ENCODE measurements at places on chromosomes 3 and 15.

GRCh38 chr15:39598958-39599845 is 18.3 kb downstream of the THBS1 start:
- no peak for DNase-seq

DNA sequence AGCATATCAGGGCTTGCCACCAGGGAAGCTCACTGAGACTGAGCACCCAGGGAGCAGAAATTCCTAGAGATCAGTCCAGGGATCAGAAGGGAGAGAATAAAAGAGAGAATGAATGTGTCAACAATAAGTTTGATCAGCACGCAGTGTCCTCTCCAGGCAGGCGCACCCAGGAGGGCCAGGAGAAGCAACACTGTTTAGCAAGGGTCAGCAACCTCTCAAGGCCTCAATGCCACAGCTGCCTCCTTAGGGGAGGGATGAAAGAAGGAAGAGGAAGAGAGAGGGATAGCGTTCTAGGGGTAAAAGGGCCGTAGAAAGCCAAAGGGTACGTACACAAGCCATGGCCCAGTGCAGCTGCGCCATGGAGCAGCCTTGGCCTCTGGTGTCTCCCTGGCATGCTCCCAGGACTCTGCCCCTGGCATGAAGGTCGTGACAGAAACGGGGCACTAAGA is 399.8 kb downstream of the SHQ1 start:
- no peak for DNase-seq

GRCh38 chr3:191003742-191004141 is 141.2 kb upstream of the GMNC start:
- no peak for DNase-seq

- no peak for DNase-seq
These were observed 14.9 kb downstream of the UBE2E2 start for GRCh38 chr3:23217872-23218554.

GRCh38 chr3:45145223-45145622 is 955 bp downstream of the CDCP1 start:
- DNase-seq, result no peak

GRCh38 chr15:60358935-60359682 is 38.7 kb downstream of the ANXA2 start:
- no peak for DNase-seq

DNA sequence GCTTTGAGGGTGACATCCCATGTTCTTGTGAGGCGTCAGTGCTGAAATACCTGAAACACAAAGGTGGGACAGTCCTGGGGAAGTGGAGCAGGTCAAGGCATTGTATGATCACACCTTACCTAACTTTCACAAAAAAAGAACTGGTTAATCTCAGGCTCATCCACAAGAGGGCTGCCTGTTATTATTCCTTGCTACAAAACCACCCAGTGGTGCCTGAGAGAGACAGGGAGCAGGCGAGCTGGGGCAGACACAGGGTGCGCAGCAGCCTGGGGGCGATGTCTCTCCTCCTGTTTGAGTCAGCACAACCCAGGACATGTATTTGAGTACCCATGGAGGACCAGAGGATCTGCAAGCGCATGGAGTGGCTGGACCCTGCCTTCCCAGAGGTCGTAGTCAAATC is 316.8 kb upstream of the ATP10A start:
- DNase-seq, result no peak

DNA sequence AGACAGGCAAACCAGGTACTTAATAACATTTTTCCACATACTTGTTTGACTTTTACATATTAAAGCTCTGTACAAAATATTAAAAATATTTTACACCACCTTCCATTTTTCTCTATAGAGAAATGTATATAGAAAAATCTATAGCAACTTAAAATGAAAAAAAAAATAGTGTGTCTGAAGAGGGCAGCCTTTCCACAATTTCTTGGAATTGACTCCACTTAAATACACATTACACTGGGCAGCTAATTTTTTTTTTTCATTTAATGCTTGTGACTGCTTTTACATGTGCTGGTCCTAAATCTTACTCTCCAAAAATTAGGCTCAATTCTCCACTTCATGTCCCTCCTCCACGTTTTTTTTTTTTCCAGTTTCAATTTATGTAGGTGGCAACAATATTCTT is 427.0 kb upstream of the RBMS3 start:
- DNase-seq, result no peak

DNA sequence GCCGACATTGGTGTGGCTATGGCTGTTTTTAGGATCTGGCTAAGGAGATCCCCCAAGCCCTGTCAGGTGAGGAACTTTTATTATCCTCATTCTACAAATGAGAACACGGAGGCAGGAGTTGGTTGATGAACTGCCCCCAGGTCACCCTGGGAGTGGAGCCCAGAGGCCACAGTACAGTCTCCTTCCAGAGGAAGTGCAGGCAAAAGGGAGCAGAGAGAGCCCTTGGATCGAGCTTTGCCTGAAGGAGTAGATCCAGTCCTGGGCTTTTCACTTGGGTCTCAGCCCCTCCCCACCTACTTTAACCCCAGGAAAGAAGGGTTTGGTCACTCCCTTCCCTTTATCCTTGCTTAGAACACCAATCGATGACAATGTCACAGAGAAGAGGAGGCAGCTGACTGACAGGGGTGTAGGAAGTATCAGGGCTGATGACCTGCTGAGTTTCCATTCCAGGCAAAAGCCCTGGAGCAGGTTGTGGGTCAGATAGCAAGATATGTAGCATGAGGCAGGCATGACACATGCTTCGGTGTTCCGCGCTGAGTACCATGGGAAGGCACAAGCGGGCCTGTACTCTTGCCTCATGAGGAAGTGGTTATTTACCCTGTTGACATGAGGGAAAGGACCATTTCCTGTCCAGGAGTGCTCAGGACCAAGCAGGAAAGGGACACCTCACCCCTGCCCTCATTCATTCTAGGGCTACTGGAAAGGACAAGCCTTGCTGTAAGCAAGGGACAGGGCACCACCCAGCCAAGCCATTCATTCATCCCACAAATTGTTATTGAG is 5.8 kb upstream of the PLA2G4D start:
- no peak for DNase-seq

DNA sequence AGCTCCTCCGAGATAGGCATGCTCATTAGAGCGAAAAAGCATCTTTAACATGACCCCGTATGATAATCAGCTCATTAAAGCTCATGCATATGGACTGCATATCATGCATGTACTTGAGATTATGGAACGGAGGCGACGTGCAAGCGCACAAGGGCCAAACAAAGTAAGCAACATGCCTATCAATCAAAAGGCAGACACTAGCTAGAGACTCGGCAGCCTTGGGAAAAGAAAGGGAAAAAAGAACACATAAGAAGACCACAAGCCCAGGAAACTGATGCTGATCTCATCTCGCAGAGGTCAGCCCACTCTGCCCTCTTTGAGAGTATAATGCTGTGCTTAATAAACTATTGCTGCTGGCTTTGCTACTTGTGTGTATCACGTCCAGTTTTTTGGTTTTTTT is 2.6 kb upstream of the ACOX2 start:
- DNase-seq, result no peak

- DNase-seq, result peak; percentile 76
These were observed 3.6 kb downstream of the BCL6 start for GRCh38 chr3:187741403-187742350.

GRCh38 chr3:123387532-123387931 is 61.4 kb downstream of the ADCY5 start:
- DNase-seq, result no peak

DNA sequence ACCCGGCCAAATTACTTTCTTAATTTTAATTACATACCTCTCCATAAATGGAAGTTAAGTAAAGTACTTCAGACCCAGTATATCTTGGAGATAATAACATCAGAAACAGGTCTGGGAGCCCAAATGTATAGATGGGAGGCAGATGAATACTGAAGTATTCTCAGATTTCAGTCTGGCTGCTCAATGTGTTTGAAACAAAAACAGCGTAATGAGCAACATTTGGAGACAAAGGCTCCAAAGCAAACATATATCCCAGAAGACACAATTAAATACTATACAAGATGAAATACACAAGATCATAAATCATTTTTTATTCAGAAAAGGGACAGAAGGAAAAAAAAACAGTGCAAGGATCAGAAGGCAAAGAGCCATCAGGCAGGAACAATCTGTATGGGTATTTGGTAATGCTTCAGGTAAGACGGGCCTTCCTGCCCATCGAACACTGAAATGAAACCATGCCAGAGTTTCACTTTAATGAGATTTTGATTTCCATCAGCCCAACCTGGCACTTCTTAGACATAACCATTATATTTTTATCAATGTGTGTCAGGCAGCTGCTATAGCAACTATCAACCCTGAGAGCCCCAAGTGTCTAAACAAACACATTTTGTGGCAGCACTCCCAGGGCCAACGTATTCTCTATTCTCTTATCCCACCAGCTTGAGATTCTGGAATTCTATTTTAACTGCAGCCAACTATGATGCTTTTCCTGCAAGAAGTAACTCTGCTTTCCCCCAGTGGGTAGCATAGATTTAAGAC is 210.8 kb downstream of the STT3B start:
- no peak for DNase-seq

DNA sequence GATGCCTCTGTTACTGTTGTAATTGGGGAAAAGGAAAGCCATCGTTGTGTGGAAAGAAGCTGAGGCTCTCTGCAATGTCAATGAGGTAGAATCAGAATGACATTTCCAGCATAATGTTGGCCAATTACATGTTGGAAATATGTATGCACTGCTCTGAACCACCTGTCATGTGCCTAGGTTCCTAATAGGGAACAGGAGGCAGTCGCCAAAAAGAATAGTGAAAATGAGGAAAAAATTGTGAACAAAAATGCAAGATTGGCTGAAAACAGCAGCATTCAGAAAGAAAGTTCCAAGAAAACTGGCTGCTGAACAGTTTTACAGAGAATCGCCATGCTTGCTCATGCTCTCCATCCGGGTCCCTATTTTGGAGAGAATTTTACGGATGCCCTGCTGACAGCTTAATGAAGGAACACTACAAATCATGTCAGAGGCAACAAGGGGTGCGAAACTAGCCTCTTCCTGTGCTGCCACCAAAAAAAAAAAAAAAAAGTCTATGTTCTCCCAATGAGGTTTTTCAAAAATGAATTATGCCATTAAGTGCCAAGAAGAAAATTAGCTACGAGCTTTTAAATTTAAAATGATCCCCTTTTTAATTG is 305.9 kb upstream of the ARRDC4 start:
- DNase-seq, result no peak

DNA sequence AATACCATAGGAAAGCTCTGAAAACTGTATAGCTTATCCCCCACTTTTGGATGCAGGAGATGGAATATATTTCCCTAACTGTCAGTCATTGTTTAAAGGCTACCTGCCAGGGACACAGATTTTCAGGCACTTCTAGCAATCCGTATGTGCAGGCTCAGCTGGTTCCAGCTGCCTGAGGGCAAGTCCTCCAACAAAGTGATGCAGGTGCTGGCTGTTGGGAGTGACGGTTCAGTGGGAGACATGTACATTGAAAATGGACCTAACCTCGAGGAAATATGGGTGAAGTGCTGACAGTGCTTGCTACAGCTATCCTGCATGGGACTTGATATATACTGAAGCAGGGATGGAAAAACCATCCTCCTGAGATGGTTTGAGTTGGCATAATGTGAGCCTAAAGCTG is 153.1 kb upstream of the GAP43 start:
- DNase-seq, result no peak

DNA sequence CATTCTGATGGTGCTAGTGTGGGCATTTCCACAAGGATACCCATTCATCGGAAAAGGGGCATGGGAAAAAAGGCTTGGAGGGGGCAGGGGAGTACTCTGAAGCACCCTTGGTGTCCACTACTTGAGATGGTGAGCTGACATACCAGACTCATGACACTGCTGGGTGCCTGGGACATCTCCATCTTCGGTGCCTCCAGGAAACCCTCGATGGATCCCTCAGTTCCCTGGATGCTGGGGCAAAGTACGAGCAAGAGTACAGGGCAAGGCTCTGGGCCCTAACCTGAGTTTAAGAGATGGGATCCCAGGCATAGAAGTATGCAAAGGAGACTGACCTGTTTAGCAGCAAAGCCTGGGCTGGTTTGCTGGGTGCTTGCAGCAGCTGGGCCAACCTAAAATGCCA is 5.2 kb upstream of the IP6K1 start:
- no peak for DNase-seq

DNA sequence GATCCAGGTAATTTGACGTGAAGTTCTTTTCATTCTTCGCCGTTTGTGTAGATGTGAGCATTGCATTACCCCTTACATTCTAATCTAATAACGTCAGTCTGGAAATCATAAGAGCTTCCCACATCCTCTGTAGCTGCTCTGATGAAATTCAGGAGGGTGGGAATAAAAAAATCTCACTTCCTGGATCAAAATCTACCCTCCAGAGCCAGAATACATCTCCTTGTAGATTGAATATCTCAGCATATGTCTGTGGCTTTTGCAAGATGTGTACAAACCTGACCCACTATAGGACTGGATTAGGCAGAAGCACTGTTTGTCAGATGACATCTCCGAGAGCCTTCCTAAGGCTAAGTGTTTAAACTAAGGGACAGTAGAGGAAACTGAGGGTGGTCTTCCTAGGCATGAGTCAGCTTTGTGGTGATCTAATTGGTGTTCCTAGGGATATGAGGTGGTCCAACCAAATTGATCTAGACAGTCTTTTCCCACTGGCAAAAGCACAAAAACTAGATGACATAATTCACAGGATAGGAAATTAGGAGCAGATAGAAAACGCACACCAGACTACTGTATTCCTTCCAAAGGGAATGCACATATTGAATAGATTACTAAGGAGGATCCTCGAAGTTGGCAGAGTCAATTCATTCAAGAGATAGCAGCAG is 216.3 kb upstream of the LRTM1 start:
- no peak for DNase-seq

GRCh38 chr3:69961706-69962439 is 37.7 kb upstream of the SAMMSON start:
- no peak for DNase-seq

All from activated CD4-positive, alpha-beta T cell treated with anti-CD3 and anti-CD28 coated beads for 4 hours (primary cell).